ENCODE measurements at places on chromosomes 11 and 22.

- DNase-seq = no peak
These were observed 14.1 kb upstream of the TMEM121B start for GRCh38 chr22:17135153-17135760.

DNA sequence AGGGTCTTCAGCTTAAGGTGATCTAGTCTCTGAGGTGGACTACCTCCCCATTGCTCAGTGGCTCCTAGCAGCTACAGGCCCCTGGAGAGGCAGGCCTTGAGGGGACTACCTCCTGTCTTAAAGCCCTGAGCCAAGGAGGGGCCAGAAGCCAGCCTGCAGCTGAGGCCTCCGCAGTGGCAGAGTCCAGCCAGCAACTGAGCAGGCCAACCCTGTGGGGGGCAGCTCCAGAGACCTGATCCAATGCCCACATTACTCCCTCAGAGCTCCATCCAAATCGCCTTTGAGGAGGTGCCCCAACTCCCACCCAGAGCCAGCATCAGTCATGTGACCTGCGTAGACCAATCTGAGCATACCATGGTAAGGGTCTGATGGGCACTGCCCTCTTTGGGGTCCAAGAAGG, 2.7 kb downstream of the C2CD2L start:
- DNase-seq = no peak

DNA sequence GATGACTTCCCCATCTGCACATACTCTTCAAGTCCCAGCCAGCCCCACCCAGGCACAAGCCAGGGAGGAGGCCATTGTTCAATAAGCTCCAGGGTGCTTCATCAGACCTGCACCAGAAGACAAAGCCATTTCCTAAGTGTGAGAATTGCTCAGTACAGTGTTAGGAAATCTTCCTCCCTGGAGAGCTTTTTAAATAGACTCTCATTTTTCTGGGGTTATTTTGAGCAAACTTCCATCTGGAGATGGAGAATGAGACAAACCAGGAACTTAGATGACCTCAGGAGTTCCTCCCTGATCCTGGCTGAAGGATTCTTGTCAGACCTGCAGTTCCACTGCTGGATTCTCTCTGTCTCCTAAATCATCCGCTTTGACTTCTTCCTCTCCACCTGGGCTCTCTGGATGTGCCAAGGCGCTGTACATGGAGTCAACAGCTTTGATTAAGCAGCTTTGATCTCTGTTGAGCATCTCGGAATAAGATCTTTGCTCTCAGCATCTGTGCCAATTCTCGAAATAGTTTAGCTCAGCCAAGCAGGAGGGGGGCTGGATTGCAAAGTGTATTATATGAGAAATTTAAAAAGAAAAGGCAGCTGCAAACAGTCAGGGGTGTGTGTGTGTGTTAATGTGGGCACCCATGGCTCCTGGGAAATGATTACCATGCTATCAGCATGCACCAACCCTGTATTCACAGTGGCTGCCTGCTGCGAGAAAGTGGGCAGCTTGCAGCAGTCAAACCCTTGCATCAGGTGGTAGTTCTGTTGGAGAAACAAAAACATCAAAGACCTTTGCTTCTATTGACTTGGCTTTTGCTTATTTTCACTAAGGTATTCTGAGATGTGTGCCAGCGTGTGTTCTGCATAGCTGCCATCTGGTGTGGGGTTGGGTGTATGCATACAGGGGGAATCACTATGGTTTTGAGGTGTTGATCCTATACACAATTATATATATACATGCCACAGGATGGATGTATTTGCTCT, 70.2 kb upstream of the NAV2 start:
- no peak for DNase-seq

- no peak for DNase-seq
These were observed 26.2 kb downstream of the PPARA start for GRCh38 chr22:46176508-46177003.

DNA sequence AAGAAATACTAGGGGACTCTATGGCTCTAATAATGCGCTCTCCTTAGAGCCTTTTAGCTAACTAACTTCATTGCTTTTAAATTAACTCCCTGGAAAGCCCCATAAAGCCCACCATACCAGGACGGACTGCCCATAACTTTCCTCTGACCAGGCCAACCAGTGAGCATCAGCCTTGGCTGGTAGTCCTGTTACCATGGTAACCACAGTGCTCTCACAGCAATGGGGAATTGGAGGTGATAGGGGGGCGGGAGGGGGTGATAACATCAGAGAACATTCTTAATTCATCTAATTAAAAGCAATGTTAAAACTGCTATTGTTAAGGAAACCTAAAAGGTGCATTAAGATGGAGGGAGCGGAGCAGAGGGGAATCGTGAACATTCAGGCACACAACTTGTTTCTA, 27.2 kb upstream of the CHRM4 start:
- DNase-seq = no peak

- no peak for DNase-seq
These were observed 144.9 kb upstream of the NECTIN1 start for GRCh38 chr11:119873761-119874421.

GRCh38 chr11:63210111-63210510, 33.3 kb downstream of the SLC22A25 start:
- no peak for DNase-seq

GRCh38 chr11:11486002-11486401, 133.0 kb upstream of the CSNK2A3 start:
- no peak for DNase-seq

GRCh38 chr22:19134176-19134831, 3.2 kb downstream of the TSSK2 start:
- no peak for DNase-seq

DNA sequence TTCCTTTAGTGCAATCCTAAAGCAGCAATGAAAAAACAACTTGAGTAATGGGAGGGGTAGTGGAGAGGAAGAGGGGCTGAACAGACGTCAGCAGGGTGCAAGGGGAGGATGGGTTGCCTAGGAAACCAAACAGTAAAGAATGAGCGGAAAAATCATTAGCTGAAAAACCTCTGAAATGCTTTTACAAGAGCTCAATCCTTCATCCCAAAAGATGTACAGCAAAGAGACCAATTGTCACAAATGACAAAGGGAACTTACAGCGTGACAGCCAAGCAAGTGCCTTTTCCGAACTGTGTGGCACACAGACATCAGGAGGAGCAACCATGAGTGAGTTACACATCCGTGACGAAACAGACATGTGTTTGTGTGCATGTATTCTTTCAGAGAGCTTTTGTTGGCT, 104.6 kb downstream of the SIK3 start:
- no peak for DNase-seq

DNA sequence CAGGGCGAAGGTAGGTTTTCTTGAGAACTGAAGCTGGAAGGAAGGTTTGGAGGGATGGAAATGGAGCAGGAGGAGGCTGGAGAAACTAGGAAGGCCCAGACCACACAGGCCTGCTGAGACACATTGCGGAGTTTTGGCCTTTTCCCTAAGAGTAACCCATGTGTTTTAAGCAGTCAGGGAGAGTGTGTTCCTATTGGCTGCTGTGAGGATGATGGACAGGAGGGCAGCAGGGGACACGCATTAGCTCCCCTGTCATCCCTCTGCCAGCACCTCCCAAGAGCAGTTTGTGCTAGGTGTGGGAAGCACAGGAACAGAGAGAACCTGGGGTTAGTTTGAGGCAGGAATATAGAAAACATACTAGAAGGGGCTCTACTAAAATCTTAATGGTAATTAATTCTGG, 842.1 kb downstream of the TBC1D22A start:
- no peak for DNase-seq

DNA sequence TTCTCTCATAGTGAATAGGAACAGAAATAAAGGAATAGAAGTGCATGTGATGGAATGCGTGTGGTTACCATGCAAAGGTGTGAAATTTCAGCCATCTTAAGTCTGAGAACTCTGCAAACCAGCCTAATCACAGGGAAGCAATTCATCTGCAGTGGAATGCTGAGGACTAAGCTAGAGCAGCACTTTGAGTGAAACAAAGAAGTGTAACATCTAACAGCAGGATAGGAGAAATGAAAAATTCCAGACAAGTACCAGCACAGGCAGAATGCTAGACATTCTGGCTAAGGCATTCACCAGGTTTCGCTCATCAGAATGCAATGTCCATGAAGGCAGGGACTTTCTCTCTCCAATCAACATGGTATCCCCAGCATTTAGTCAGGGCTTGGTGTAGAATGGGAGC, 41.2 kb upstream of the SLC36A4 start:
- DNase-seq = no peak

DNA sequence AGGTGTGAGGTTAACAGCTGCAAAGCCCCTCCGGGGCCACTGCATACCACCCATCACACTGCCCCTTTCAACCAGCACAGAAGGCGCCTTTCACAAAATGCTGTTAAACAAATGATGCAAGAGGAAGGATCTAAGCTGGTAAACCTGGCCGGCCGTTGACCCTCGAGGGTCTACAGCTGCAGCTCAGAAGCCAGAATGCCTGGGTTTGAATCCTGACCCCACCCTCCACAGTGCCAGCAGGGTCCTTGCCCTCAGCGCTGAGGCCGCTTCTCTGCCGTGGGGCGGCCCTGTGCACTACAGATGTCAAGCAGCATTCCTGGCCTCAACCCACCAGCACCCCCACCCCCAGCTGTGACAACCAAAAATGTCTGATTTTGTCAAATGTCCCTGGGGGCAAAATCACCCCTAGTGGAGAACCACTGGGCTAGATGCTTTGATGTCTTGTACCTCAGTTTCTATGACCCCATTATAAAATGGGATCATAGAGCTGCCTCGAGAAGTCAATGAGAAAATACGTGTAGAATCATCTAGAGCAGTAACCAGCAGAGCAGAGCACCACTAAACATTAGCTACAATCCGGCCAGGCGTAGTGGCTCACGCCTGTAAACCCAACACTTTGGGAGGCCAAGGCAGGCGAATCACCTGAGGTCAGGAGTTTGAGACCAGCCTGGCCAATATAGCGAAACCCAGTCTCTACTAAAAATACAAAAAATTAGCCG, 77.9 kb downstream of the CELSR1 start:
- no peak for DNase-seq

- DNase-seq = peak; percentile 92
These were observed at the start of gene CWF19L2 for GRCh38 chr11:107457558-107458271. TSS of gene CWF19L2 (minus strand) at chr11:107457825. CDS start at chr11:107457816, 9 bp downstream.

DNA sequence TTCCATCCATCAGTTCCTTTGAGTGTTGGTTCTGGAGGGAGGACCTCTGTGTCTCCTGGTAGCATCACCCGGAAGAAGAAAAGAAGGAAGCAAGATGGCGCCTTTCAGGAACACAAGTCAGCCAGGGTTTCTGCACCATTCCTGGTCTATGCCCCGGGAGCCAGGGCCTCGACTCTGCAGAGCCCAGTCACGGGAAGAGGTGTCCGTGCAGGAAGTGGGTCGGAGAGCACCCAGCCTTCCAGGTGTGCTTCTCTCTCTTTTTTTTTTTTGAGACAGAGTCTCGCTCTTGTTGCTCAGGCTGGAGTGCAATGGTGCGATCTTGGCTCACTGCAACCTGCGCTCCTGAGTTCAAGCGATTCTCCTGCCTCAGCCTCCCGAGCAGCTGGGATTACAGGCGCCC, 21.2 kb downstream of the MRPL21 start:
- DNase-seq = no peak

DNA sequence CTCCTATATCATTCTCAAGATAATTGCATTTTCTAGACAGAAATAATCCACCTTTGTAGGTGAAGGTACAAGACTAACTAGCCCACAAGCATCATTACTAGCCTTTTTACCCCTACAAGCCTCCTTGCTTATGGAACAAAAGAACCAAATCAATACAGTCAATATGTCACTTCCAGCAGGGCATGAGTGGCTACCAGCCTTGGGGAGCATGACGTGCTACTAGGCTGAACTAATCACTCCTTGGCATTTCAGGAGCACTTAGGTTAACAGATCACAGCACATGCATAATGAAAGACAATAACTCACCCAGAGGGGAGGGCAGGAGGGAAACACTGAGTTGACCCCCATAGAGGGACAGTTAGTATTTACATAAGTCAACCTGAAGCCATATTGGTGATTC, 2.7 kb downstream of the DRD2 start:
- DNase-seq = no peak

DNA sequence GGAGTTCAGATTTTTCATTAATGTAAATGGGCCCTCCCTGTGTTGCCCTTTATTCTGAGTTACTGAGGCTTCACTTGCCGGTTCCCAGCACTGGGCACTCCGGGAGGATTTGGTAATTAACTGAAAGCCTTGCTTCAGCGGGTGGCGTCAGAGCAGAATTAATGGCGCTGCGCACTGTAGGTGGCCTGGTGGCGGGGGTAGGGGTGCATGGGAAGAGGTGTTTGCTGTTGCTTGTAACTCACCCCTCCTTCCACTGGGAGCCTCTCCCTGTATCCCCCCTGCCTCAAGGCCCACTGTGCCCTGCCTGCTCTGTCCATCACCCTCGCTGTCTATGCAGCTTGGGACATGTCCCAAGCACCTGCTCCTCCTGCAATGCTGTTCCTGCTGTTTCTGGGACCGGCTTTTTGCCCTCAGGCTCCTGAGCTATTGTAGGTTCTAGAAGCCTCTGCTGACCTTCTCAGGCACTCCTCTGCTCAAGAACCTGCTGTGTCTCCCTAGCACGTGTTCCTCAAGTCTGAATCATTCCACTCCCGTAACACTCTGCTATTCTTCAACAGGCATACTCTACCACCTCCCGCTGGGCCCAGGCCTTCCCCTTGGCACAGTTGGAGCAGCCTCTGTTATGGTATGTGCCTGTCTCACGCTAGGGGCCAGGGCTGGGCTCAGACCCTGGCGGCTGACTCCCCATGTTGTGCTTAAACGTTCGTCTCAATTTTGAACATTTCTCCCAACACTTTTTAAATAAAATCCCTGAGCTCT, 24.4 kb downstream of the ARHGAP8 start:
- DNase-seq = no peak

Measured in NCI-H2081 treated with DMSO at 0.1 percent for 48 hours (cell line).